ENCODE measurements at places on chromosomes 5 and 9.

GRCh38 chr5:145237843-145238242 lies 597.3 kb downstream of the PRELID2 start:
- no peak for DNase-seq

- no peak for DNase-seq
These were observed 10.2 kb upstream of the ERMP1 start for GRCh38 chr9:5842929-5843793.

GRCh38 chr5:124071039-124071438 lies 559.1 kb downstream of the CSNK1G3 start:
- no peak for DNase-seq

- no peak for DNase-seq
These were observed 50.6 kb downstream of the SHB start for GRCh38 chr9:38018241-38018957.

DNA sequence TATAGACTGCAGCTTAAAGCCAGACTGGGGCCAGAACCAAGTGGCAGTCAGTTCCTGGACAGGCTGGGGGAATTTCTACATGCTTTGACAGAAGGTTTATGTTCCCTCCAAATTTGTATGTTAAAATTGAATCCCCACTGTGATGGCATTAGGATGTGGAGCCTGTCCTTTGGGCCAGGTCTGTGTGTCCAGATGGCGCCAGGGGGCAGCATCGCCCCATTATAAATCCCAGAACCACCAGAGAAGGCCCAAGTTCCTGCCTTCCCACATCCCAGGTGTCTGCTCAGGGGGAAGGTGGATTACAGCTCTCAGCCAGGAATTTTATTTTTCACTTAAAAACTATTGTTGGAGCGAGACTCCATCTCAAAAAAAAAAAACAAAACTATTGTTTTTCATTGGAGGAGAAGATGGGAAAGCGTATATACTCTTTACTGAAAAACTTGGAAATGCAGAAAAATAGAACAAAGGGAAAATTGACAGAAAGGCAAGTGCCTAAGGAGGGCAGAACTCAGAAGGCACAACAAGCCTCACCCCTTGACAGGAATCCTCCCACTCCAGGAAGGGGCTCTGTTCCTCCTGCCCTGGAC lies 5.0 kb downstream of the IL3 start:
- peak; percentile 52 for DNase-seq
